BE2C (cell line): ENCODE measurements at places on chromosomes 4 and X.

DNA sequence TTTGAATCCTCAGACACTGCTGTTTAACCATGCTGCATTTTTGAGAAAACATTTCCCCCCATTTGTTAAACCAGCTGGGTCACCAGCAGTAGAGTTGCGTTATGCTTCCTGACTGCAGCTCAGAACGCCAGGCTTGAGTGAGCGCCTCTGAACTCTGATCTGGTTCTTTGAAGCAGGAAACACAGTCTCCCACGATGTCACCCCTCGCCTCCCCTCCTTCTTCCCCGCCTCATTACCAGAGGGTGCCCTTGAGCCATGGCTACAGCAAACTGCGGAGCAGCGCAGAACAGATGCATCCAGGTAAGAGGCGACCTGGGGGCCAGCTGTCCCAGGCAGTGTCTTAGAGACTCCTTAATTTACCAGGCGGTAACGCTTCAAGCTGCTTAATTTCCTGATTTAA is 78.4 kb downstream of the REPS2 start:
- DNase-seq, result no peak

DNA sequence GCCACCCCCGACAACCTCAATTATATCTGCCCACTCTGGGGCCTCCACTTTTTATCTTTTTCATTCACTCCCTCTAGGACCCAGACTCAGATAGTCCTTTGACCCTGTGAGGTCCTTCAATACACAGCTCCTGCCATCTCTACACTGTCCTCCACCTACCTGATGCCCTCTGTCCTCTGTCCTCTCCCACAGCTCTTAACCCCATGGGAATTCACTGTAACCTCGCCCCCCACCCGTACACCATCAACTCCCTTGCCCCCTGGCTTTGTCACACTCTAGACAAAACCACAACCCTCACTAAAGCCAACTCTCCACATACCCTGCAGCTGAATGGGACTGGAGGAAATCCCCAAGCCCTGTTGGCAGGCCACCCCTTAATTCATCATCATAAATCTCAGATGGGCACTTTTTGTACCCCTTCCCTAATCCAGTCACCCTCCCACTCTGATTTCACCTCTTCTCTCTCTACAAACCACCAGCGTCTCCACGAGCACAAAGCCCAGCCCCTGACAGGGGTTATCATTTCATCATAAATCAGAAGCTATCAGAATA is 52.3 kb upstream of the ENPP6 start:
- DNase-seq, result no peak

DNA sequence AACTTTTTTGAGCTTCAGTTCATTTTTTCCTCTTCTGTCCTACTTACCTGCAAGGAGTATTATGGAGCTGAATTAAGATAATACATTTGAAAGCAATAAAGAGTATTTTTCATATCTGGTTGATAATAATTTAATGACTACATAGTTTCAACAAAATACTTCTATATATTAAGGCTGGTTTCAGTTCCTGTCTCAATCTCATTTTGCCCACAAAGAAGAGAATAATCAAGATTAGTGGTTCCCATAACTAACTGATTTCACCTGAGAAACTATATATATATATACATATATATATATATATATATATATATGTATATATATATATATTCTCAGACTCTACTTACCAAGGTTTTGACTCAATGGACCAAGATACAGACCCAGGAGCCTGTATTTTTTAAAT is 87.7 kb upstream of the ATOH1 start:
- DNase-seq, result no peak

DNA sequence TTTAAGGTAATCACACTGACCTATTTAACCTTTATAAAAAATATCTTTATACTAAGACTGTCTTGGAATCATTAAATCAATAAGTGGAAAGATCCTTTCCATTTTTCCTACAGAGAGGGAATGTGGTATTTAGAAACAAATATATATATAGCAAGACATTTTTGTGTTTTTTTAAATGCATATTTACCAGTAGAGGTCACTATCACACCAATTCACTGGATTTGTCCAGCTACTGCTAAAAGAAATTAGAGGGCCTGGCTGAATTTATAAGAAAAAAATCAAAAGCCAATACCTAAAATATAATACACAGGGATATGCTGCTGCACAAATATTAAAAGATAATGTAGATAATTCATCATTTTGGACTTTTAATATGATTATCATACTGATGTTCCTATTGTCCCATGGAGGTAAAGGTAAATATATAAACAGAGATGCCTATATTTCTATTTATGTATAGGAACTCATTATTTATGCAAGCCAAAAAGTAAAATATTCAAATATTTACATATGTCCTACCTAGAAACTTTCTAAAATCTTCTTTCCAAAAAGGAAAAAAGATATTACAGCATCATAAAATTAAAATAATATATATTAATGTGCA is 69.5 kb downstream of the PDE5A start:
- DNase-seq, result no peak

GRCh38 chrX:106959901-106960300 is 39.7 kb downstream of the CLDN2 start:
- no peak for DNase-seq

DNA sequence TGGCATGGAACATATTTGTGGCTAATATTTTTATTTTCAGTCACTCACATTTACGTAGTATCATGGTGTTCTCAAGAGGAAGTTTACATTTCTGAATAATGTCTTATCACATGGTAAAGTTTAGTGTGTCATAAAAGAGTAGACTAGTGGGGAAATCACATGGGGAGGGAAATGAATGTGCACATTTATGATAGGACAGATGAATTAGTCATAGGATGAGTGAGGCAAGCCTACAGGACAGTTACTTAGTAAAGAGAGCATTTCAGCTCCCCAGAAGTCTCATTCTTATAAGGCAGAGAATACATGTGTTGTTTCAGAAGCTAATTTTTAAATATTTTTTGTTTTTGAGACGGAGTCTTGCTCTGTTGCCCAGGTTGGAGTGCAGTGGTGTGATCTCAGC is 6.2 kb downstream of the GK start:
- DNase-seq, result no peak

- no peak for DNase-seq
Observed at GRCh38 chr4:11847167-11847566, 418.5 kb upstream of the HS3ST1 start.

DNA sequence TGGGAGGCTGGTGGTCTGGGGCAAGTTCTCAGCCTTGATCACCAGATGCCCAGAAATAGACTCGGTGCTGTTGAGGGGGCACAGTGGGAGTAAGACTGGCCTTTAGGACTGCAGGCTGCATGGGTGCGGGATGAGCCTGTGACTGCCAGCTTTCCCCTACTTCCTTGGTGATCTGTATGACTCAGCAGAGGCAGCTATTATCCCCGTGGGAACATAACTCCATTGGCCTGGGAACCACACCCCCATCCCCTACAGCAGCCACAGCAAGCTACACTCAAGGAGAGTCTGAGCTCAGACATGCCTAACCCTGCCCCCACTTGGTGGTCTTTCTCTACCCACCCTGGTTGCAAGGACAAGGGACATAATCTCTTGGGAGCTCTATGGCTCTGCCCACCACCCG is 20.6 kb downstream of the CLIC2 start:
- DNase-seq, result no peak

- DNase-seq, result peak; percentile 52
Observed at GRCh38 chrX:8743126-8743732, 11.3 kb upstream of the ANOS1 start.

GRCh38 chr4:187612301-187612700 is 383.3 kb upstream of the ZFP42 start:
- DNase-seq, result no peak

DNA sequence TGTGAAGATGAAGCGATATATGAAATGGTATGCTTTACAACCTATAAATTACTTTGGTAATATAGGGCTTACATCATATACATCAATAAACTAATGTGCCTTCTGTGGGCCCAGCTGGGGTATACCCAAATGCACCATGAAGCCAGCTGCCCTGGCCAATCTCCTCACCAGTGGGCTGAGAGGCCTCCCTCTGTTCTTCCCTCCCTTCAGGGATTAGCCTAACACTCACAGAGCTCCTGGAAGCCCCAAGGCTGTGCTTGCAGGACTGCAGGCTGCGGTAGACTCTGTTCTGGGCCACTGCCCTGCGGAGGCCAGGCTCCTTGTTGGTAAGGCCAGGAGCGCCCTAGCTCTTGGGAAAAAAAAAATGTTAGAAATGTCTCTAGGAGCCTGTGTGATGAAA is 33.9 kb downstream of the PAGE1 start:
- DNase-seq, result no peak

- no peak for DNase-seq
Observed at GRCh38 chr4:24842356-24842755, 47.0 kb downstream of the SOD3 start.

DNA sequence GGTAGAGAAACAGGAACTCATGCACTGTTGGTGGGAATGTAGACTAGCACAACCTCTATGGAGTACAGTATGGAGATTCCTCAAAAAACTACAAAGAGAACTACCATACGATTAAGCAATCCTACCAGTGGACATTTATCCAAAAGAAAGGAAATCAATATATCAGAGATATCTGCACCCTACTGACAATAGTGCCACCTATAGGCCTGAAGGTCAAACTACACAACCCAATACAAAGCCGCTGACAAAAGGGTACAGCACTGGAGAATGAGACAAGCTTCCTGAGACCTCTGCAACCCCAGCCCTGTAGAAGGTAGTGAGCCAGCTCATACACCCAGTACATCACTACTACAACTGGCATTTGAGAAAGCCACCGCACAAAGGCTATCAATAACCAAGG is 67.1 kb downstream of the CBR4 start:
- DNase-seq, result no peak

DNA sequence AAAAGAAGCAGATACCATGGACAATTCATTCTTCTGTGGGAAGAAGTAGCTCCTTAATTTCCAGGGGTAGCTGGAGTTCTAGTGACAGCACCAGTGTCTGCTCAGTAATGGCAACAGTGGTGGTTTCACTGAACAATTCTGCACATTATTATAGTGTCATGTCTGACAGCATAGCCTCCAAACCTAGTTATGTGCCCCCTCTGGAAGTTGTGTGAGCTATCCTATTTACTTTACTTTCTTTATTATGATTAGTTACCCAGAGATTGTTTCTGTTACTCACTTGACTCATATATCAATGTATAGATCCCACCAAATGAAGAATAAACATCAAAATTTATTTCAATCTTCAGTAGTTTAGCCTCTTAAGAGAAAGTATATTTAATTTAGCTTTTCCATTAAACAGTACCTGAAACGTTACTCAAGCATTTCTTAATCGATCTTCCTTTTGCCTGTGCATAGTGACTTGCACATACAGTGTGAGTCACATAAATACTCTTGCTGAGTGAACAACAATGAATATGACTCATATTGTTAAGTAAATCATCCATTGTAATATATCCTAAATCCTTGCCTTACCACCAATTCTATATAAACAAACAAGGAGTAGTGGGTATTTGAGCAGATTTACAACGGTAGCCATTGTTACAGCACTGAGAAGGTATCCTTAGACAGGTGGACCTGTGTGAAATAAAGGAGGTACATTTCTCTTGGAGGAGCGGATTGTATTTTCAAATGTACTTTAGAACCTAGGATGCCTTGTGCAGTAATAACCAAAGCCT is 534.7 kb downstream of the ANKRD50 start:
- DNase-seq, result no peak

- DNase-seq, result no peak
Observed at GRCh38 chrX:31170792-31171191, 99.0 kb upstream of the FTHL17 start.

DNA sequence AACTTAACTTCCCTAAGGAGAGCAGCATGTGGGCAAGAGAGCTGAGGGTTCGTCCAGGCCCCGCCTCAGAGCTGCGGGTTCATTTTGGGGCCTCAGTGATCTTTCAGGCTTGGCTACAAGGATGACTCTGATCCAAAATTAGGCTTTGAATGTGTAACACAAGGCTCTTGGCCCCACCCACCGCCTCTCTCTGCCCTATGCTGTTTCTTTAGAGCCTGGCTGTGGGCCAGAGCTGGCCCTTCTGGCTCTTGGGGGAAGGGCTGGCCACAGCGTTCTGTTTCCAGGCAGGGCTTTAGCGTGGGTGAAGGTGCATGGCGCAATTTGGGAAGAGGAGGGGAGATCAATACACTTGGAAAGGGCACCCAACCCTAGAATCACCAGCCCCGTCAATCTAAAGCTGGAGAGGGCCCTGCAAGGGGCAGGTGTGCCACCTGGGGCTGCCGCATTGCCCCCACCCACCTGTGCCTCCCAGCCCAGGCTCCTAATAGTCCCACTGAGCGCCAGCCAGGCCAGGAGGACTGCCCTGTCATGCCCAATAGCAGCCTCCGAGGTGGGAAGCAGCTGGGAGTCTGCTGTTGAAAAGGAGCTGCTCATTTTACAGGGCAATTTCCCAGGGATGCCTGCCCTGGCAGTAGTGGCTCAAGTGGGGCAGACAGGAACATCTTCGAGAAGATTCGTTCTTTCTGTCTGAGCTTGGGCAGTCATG is 84.5 kb upstream of the MAML3 start:
- peak; percentile 95 for DNase-seq

- no peak for DNase-seq
Observed at GRCh38 chrX:126509923-126510322, 42.7 kb downstream of the DCAF12L1 start.

DNA sequence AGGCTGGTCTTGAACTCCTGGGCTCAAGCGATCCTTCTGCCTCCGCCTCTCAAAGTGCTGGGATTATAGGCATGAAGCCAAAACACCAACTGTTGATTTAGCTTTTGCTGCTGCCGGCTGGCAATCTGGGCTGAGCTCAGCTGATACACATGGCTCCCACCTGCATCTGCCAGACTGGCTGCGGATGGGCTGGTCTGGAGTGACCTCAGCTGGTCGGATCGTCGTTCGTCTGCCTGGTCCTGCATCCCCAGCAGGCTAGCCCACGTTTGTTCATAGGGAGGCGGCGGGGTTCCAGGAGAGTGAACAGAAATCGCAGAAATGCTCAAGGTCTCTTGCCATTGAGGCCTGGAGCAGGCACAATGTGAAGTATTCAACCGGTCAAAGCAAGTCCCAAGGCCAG is 74.4 kb upstream of the DDX3X start:
- peak; percentile 49 for DNase-seq

DNA sequence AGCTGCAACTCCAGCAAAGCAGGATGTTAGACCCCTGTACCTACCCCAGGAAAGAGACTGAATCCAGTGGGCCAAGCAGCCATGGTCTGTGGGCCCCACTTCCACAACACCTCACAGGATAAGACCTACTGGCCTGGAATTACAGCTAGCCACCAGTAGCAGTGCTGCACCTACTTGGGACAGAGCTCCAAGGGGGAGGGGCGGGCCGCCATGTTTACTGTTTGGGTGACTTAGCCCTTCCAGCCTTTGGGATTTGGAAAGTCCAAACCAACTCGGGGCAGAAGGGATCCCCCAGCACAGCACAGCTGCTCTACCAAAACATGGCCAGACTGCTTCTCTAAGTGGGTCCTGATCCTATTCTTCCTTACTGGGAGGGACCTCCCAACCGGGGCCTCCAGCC is 9.1 kb upstream of the TMSB15B start:
- no peak for DNase-seq

GRCh38 chr4:76585272-76585671 is 150.2 kb downstream of the SHROOM3 start:
- DNase-seq, result no peak

GRCh38 chr4:15864651-15865566 is 73.6 kb downstream of the FGFBP1 start:
- DNase-seq, result no peak
